ENCODE measurements at places on chromosomes 5 and 9. TPM values are rescaled to one million over a fixed set of nuclear protein-coding genes. Genes with fewer than 3 reads are reported as not detected.

DNA sequence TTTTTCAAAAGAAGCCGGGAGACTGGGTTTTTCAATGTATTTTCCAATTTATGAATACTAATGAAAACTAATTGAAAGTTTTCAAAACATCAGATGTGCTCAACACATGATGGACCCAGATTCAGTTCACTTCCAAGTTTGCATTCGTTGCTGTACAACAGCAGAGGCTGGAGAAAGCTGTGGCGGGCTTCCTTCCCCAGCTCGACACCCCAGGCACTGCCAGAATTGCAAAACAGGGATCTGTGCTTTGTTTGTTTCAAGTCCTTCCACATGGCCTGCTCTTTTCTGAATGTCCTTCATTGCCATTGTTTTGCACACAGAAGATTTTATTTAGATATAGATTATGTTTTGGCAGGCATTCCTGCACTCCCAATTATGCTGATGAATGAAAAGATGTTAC, 30.3 kb upstream of the INSYN2B start:
- no peak for DNase-seq

- DNase-seq: peak; percentile 52
These were observed 628 bp downstream of the ATOSB start for GRCh38 chr9:35114840-35115628.

- DNase-seq: peak; percentile 57
These were observed 220.6 kb downstream of the MELK start for GRCh38 chr9:36793277-36793676.

DNA sequence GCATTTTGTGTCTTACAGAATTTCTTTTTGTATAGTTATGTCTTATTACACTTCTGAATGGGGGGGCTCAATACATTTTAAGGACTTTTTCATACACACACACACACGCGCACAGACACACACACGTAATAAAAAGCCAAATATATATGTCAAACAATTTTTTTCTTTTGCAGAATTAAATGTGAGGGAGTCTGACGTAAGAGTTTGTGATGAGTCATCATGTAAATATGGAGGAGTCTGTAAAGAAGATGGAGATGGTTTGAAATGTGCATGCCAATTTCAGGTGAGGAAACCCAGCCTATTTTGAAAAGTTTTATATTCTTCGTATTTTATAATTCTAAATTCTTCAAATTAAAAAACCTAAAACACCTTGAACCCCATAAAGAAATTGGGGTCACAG, 25.6 kb downstream of the TMEFF1 start:
- no peak for DNase-seq

ALDH7A1 gene
- 148 TPM for total RNA-seq

CHSY3 gene
- 0.37 TPM for total RNA-seq

GRCh38 chr9:115212125-115212605, 94.2 kb upstream of the TNC start:
- no peak for DNase-seq

GRCh38 chr9:110995420-110996340, 42.6 kb downstream of the LPAR1 start:
- DNase-seq: no peak

DNA sequence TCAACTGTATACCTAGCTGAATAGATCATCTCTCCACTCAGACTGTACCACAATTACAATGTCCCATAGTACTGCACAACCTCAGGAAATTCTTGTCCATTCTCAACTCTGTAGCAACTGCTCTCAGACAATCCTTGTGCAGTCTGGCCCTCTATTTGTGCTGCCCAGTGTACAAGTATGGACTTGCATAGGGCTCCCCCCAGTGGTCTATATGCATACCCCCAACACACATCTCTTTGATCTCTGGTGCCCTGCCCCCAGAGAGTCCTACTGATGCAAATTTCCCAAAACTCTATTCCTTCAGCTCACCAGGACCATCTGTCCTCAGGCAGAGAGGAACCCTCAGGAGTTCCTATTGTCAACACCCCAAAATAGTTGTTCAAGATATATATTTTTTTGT, 205.3 kb downstream of the SLCO4C1 start:
- no peak for DNase-seq

AK3 gene
- total RNA-seq: 42.7 TPM

GPRIN1 gene
- 10.8 TPM for total RNA-seq

- peak; percentile 78 for DNase-seq
These were observed 617.4 kb downstream of the SLCO4C1 start for GRCh38 chr5:101678481-101679193.

STPG3 gene
- total RNA-seq: not detected

DRD1 gene
- total RNA-seq: not detected

SLC36A2 gene
- 0.07 TPM for total RNA-seq

DNA sequence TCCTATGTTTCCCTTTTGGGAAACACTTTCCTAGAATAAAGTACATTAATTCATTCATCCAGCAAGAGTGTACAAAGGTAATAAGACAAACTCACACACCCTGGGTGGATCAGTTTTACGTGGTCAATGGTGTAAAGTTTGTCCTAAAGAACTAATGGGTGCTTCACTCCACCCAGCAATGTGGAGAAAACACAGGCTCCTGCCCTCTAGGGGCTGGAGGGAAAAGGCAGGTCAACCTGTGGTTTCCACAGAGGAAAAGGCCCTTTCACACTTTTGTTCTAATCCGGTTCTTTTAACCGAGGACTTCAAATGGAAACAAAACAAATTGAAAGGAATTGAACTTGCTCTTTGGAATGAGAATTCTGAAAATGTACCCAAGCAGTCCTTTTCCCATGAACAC, 80.9 kb upstream of the SPOCK1 start:
- DNase-seq: no peak

- DNase-seq: no peak
These were observed 47.0 kb downstream of the TJP2 start for GRCh38 chr9:69221036-69221435.

GRCh38 chr5:156025656-156026055, 301.3 kb upstream of the SGCD start:
- DNase-seq: no peak

DNA sequence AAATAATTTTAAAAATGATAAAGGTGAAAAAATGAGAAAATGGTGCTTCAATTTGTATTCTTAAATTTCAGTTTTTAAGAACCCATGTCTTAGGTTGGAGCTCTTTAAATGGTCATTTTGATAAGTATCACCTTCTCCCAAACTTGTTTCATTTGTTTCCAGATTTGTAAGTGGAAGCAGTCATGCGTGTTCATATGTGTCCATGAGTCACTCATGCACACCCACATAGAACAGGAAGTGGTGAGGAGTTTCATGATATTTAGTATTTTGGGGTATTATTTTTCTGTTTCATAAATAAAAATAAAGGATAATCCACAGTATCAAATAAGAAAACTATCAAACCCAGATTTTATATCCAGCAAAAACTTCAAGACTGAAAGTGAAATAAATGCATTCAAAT, 570.4 kb upstream of the ST8SIA4 start:
- DNase-seq: no peak

DNA sequence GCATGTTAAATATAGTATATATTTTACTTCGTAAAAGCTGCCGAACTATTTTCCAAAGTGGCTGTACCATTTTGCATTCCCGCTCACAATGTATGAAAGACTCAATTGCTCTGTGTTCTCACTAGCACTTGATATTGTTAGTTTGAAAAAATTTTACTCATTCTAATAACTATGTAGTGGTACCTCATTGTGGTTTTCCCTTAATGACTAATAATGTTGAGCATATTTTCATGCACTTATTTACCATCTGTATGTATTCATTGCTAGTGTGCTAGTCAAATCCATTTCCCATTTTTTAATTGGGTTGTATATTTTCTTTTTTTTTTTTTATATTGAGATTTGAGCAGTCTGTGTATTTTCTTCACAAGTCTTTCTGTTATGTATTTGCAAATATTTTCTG, 58.4 kb downstream of the RANBP17 start:
- no peak for DNase-seq

PCDHAC2 gene
- 5.4 TPM for total RNA-seq

CD14 gene
- 0.13 TPM for total RNA-seq

GRCh38 chr5:72477176-72477575, 30.0 kb downstream of the ZNF366 start:
- DNase-seq: no peak

GPSM1 gene
- 22.1 TPM for total RNA-seq
